NCI-H1930 (cell line): ENCODE measurements at places on chromosomes 7 and 10.

GRCh38 chr7:21986096-21986495 lies 40.4 kb upstream of the CDCA7L start:
- DNase-seq, result no peak

DNA sequence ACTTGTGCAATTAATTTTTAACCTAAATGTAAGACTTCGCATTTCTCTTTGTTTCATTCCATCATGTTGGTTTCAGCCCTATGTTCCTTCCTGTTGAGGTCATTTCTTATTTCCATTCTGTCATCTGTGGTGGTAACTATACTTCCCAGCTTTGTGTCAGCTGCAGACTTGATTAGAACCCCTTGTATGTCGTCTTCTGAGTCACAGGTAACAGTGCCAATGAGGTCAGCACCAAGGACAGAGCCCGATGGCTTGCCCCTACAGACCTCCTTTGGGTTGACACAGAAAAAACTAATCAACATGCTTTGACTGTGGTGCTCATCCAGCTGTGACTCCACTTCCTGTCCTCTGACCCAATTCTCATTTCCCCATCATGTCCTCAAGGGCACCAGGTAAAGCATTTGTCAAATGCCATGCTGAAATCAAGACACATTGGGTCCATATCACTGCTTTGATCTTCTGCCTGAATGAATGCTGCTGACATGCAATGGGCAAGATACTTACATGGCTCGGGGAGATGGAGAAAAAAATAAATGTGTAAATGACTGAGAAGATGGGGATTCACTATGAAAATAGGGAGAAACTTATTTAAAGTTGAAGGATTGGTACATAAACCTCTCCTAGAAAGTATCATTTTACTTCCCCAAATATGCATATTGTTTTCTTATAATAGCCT lies 25.6 kb upstream of the CRTAC1 start:
- no peak for DNase-seq

DNA sequence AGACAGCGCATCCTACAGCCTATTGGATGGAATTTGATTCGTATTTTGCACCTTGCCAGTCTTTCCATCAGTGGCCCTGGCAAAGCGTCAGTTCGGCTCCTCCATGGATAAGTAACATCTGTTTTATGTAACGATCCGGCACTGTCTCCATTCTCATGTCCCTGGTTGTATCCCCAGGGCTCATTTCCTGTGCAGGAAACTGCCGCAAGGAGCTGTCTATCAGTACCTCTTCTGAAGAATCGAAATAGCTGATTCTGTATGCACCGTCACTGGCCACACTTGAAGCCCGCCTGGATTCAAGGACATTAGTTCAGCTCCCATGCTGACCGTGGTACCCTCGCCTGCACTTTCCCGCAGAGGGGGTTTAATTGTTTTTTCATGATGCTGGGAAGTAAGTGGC lies 53.1 kb upstream of the NPS start:
- DNase-seq, result no peak

DNA sequence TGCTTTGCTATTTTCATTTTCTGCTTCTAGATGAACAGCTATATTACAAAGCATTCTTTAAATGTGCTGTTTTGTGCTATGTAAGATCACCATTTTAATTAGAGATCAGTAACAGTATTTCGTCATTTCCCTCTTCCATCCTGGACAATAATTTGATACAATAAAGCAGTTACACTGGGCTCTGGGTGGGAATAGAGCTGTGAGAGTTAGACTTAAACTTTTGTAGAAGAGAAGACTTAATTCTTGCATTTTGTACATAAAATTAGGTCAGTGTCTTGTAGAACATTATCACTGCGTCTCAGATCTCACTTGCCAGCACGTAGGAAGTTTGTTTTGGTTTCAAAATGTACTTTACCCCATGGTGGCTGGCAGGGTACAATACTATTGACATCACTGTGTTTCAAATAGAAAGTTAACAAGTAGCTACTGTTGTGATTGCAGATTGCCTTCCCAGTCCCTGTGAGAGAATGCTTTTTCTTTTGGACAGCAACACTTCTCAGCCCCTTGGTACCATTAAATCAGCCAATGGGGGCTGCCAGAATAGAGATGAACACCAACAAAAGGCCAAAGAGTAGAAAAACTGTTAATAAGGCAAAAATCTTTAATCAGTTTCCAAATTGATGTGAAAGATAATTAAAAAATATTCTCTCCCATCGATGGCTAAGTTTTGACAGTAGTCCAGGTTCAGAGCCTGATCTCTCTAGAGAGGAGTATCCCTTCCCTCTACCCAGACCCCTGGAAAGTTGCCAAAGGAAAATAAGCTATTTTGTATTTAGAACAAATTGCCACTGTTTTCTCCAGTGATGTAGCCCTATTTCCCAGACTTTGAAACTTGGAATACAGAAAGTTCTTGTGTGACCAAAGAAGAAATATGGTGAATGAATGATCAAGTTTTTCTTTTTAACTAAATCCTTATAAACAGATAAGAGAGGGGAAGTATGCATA lies 35.1 kb downstream of the SMNDC1 start:
- DNase-seq, result no peak

DNA sequence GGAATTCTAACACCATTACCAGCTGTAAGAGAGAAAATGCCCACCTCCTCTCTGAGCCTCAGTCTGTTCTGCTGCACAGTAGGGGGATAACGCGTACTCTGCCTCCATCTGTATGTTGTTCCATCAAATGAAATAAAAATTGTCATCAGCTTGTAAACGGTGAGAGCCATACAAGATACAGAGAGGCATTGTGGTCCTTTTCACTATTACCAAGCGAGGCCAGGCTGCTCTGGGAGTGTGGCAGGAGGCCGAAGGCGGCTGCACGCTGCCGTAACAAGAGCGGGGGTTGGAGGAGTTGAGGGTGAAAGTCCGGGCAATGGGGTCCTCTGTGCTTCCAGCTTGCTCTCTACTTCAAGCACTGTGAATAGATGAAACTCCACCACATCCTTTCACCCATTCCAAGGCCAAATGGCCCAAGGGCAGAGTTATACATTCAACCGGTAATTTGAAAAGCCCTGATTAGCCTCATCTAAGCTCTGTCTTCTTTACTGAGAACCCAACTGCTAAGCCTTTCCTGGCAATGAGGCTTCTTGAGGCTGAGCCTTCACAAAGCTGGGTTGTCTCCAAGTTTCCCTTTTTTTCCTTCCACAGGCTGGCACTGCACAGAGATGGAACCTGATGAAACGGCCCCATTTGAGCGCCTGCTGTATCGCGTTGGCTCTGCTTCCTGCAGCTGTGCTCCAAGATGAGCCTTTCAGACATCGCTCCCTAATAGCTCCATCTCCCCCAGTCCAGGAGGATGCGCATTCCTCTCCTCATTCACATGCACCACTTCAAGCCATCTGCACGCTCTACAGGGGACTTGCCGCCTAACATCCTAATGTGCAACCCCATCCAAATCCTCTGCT lies 47.2 kb downstream of the PYROXD2 start:
- DNase-seq, result no peak

- no peak for DNase-seq
Measured at GRCh38 chr10:14953424-14954000, 384 bp downstream of the DCLRE1C start.

DNA sequence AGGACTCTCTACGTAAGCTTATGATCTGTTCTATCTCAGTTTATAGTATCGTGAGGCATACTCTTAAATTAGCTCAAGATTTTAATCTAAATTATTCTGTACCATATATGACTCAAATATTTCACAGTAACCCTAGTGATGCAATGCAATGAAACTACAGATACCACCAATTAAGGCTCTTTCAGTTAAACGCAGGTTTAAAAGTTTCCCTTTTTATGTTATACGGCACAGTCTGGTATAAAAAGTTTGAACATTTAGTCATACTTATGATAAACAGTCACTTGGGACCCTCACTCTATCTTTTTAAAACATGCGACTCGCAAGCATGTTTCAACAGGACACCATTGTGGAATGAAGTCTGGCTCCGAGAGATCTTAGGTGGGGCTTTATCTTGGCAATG lies 107.2 kb downstream of the CDK6 start:
- no peak for DNase-seq

DNA sequence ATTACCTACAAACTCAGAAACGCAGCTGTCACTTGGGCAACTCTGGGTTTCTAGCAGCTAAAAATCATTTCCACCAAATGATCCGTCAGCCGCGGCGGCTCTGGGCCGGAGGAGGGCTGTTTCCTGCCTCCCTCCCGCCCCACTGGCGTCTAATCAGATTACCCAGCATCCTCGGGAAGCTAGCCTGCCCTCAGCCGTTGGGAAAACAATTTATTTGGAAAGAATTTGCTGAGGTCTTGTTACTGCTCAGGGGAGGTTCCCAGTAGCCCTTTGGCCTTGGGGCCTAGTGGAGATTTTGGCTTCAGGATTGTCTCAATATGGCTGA lies 65.0 kb upstream of the ADGRA1 start:
- DNase-seq, result no peak

- DNase-seq, result no peak
Measured at GRCh38 chr7:99035723-99036545, 108.0 kb downstream of the SMURF1 start.

DNA sequence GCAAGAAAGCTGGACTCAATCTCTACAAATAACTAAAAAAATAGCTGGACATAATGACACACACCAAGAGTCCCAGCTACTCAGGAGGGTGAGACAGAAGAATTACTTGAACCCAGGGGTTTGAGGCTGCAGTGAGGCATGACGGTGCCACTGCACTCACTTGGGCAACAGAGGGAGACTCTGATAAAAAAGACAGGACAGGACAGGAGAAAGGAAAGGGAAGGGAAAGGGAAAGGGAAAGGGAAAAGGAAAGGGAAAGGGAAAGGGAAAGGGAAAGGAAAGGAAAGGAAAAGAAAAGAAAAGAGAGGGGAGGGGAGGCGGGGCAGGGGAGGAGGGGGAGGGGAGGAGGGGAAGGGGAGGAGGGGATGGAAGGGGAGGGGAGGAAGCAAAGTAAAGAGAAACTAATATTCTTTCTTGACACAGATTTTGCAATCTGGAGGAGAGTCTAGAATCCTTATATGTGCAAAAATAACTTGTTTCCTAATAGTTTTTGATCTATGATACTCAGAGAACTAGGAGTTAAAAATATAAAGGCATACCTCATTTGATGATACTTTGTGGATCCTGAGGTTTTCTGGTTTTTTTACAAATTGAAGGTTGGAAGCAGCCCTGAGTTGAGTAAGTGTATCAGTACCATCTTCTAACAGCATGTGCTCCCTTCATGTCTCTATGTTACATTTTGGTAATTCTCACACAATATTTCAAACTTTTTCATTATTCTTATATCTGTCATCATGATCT lies 8.0 kb downstream of the SAR1A start:
- DNase-seq, result no peak

GRCh38 chr10:23094786-23095403 lies 484 bp upstream of the MSRB2 start:
- DNase-seq, result no peak

GRCh38 chr7:64755865-64756264 lies 38.4 kb upstream of the ZNF138 start:
- no peak for DNase-seq

DNA sequence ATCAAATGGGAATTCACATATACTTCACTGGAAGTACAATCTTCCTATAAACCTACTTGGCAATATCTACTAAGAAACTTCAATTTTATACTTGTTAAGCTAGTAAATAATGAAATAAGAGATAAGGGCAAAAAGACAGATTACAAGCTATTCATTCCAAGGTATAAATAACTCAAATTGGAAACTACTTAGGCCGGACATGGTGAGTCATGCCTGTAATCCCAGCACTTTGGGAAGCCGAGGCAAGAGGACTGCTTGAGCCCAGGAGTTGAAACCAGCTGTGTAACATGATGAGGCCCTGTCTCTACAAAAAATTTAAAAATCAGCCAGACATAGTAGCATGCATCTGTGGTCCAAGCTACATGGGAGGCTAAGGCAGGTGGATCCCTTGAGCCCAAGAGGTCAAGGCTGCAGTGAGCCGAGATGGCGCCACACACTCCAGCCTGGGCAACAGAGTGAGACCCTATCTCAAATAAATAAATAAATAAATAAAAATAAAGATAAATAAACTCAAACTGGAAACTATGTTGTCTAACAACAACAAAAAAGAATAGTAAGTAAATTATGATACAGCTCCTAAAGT lies 37.6 kb downstream of the ARHGAP21 start:
- no peak for DNase-seq

DNA sequence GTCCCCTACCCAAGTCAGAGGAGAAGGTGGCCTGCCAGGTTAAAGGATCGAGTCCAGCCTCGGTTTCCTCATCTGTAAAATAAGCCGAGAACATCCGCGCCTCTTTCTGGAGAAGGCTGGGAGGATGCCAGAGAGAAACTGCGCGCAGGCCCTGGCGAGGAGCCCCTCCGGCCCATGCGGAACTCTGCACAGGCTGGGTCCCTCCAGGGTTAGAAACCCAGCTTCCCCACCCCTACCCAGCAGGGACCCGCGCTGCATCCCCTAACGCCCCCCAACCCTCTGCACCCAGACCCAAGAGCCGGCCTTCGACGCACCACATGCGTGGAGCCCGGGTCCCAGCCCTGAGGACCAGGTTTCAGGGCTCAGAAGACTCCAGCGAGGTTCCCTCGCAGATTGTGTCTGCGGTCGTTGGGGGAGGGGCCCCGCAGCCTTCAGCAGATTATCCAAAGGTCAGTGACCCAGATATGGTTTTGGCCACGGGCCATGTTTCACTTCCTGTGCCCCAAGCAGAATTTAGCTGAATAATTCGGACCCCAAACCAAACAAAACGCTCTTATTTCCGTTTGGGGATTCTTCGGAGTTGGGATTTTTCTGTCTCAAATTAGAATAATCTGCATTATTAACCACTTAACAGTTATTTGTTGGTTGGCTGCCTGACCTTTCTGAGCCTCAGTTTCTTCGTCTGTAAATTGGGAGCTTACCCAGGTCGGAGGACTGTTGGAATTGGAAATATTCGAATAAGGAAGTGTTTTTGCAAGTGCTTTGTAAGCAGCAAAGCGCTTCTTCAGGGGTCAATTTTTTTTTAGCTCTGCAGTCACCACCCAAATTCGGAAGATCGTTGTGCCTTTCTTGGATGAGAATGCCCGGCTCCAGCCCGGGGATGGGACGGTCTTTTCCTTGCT lies 167.7 kb downstream of the UBE2H start:
- no peak for DNase-seq

GRCh38 chr7:130240240-130240639 lies 26.4 kb upstream of the CPA2 start:
- DNase-seq, result no peak

GRCh38 chr7:30572212-30572841 lies 22.4 kb upstream of the GARS1 start:
- DNase-seq, result no peak
